ENCODE measurements at places on chromosomes 5 and 9.

DNA sequence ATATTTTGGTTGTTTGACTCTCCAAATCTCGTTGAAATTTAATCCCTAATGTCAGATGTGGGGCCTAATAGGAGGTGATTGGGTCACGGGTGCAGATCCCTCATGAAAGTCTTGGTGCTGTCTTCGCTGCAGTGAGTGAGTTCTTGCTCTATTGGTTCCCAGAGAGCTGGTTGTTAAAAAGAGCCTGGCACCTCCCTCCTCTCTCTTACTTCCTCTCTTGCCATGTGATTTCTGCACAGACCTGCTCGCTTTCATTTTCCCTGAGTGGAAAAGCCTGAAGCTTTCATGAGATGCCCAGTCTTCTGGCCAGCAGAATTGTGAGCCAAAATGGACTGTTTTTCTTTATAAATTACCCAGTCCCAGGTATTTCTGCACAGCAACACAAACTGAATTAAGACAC is 221.6 kb downstream of the MAT2B start:
- DNase-seq: no peak

DNA sequence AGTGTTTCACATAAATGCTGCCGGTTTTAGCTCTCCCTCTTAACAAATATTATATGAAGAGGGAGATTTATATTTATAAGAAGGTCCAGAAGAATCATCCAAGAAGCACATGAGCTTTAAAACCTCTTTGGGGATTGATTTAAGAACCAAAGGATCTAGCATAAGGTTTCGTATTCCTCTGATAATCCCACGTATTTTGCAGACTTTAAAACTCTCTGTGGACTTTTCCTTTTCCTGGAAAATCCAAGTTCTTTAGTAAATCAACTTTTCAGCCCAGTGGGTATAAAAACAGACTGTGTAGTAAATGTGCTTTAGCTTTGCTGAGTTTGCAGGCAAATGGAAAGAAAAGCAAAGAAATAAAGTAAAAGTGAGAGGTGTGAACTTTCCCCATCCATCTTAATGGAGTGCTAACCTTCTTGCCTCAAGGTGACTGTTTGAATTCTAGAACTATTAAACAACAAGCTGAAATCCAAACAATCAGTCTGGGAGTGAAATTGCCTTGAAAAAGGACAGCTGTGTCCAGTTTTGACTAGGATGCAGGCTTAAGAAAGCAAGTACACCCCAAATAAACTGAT is 363.4 kb upstream of the SLC24A2 start:
- DNase-seq: no peak

GRCh38 chr5:53109056-53109442 is 508 bp downstream of the MOCS2 start:
- DNase-seq: no peak

- no peak for DNase-seq
Measured at GRCh38 chr9:110173322-110173642, 34.7 kb downstream of the C9orf152 start.

GRCh38 chr5:27144456-27144855 is 106.1 kb upstream of the CDH9 start:
- no peak for DNase-seq

- no peak for DNase-seq
Measured at GRCh38 chr9:2093920-2094597, 78.9 kb downstream of the SMARCA2 start.

DNA sequence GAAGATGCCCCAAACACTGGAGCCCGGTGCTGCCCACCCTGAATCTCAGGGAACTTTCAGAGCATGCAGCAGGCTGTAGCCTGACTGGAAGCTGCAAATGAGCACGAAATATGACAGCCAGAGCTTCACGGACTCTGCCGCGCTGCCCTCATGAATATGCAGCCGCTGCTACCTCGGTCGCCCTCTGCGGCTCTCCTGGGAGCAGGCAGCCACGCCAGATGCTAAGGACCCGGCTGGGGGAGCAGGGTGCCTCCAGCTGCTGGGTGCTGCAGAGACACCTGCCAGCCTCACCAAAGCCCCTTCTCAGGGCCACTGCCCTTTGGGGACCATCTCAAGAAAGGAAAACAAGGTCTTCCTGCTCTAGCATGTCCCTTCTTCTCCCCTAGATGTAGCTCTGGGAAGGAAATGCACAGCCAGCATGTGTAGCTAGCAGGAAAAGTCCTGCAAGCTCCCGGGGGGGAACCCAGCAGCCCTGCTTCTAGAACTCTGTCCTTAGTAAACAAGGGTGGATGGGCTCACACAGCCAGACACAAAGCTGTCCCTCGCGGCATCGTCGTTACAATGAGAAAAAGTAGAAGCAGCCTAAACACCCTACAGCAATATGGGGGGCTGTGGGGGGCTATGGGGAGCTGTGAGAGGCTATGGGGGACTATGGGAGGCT is 56.8 kb upstream of the OLFM1 start:
- DNase-seq: no peak

- DNase-seq: no peak
Measured at GRCh38 chr9:81772144-81772543, 82.8 kb upstream of the TLE1 start.

DNA sequence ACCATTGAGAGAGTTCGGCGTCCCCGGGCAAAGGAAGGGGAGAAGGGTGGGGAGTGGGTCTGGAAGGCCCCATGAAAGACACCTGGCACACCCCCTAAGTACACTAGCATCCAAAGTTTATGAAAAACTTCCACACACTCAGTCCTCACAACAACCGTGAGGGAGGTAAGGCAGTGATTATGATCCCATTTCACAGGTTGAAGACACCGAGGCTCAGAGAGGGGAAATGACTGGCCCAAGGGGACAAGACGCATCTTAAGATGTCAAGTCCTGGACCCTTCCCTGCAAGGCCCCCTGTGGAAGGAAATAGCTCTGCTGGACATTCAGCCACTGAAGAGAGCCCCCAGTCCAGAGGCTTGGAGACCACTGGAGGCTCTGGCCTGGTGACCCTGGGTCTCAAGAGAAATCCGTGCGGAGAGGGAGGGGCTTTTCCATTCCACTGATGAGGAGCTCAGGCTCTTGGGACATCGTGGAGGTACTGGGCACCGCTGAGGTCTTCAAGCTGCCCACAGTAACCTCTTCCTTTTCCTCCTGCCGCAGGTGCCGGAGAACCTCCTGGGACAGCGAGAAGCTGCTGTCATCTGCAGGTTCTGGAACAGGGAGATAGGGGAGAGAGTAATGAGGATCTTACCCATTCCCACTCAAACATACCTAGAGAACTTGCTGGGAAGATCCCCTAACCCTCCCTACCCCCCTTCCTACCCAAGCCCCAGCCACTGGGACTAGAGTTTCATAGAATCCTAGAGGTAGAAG is 5.2 kb downstream of the SMIM33 start:
- no peak for DNase-seq

GRCh38 chr5:29469581-29469980 is 1723.9 kb upstream of the CDH6 start:
- no peak for DNase-seq

DNA sequence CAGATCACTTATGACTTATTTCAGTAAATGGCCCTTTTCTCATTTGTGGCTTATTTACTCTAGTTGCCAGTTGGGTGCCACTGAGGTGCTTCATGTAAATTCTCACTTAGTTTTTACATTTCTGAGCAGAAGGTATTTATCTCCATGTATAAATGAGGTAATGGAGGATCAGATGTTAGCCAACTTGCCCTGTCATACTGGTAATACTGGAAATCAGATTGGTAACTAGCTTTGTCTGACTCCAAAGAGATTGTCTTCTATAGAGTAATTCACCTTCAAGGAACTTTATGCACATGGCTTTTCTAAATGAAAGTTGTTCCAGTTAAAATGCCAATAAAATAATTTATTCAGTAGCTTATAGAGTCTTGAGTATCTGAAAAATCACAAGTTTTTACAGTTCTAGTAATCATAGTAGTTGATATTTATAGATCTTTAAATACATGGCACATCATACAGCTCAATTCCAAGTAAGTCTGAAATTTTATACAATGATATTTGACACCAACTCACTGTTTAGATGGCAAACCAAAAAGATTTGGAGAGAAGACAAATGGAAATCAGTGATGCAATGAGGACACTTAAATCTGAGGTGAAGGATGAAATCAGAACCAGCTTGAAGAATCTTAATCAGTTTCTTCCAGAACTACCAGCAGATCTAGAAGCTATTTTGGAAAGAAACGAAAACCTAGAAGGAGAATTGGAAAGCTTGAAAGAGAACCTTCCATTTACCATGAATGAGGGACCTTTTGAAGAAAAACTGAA is 28.8 kb downstream of the RAB14 start:
- DNase-seq: no peak

- DNase-seq: no peak
Measured at GRCh38 chr9:76615177-76615603, 149.0 kb upstream of the PCA3 start.

DNA sequence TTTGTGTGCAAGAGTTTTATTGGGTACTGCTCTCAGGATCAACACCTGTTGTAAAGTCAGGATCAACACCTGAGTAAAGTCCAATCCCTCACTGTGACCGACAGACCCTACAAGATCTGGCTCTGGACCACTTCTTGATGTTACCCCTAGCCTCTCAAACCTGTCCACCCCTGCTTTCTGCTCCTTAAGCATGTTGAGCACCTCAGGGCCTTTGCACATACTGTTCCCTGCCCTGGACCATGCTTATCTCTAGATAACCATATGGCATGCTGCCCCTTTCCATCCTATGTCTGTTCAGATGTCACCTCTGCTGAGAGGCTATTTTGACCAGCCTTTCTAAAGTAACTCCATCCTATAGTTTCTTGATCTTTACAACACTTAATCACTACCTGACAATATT is 269.6 kb downstream of the SMARCA2 start:
- DNase-seq: no peak

DNA sequence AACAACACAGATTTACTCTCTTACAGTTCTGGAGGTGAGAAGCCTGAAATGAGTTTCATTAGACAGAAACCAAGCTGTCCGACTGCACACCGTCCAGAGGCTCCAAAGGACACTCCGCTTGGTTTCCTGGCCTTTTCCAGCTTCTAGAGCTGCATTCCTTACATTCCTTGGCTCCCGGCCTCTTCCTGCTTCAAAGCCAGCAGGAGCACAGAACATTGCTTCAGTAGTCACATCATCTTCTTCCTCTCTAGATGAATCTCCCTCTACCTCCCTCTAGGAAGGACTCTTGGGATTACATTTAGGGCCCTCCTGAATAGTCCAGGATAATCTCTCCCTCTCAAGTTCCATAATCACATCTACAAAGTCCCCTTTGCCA is 213.3 kb downstream of the CDK5RAP2 start:
- DNase-seq: no peak

DNA sequence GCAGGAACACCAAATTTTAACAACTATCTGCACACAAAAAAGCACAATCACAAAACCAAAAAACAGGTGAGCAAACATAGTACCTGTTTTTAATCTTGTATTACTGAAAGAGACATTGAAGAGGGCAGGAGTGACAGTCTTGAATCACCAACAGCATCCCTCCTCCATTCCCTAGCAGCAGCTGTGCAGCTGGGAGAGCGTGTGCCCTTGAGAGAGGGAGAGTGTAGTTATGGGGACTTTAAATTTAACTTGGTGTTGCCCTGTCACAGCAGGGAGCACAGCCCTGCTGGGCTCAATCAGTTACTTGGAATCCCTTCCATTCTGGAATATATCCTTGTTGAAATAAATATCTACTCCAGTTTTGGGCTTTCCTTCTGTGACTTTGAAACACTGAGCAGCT is 1938.7 kb upstream of the NUDT12 start:
- DNase-seq: no peak

- DNase-seq: no peak
Measured at GRCh38 chr9:106980551-106981101, 117.7 kb downstream of the ZNF462 start.

- DNase-seq: no peak
Measured at GRCh38 chr5:132009706-132010405, 1.6 kb downstream of the ACSL6 start.

GRCh38 chr5:180153991-180154390 is 55.0 kb downstream of the RASGEF1C start:
- DNase-seq: no peak
